ENCODE measurements at places on chromosomes 11 and 22.

DNA sequence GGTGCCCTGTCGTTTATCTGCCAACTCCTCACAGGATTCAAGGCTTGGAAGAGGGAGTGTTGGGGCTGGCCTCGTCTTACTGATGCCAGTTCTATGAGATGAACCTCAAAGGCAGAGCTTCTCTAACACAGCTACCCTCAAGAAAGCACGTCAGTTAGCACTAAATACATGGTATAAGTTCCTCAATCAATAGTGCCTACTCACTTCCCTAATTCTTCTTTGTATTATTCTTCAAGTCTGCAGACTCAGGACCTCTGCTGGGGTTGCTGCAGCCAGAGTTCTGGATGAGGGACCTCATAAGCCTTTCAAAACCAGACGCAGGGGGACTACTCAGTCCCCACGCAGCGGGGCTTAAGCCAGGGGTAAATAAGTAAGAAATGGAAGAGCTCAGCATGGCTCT is 118.3 kb downstream of the VPREB1 start:
- no peak for DNase-seq

- DNase-seq, result no peak
These were observed 716 bp upstream of the TYMP start for GRCh38 chr22:50530580-50530876.

DNA sequence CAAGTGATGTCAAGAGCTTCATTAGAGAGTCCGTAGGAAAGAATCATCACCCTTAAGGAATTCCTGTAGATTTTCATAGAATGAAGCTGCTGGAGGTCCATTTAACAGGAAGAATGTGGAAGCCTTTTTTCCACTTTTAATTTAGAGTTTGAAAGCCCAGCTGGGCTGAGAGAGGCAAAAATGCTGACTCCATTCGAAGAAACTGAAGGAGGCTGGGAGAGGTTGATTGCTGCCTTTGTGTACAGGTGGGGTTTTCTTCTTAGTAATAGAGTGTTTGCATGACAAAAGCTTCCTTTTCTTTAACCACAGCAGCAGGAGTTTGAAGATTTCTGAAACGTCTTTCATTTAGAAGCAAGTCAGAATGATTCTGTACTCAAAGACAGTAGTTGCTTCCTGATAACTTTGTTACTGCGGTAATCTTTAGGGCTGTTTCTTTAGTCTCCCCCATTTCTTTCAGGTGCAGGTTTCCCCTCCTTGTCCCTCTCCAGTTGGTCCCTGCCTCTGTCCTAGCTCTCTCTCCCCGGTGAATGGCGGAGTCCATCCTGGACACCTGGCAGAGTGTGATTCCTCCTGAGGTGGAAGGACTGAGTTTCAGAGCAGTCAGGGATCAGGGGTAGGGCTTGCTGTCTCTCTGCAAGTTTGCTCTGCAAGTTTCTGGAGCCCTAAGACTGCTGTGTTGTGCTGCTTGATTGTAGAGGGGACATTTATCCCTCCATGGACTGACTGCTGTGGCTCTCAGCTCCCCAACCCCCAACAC is 166.2 kb downstream of the LDLRAD3 start:
- DNase-seq, result no peak

DNA sequence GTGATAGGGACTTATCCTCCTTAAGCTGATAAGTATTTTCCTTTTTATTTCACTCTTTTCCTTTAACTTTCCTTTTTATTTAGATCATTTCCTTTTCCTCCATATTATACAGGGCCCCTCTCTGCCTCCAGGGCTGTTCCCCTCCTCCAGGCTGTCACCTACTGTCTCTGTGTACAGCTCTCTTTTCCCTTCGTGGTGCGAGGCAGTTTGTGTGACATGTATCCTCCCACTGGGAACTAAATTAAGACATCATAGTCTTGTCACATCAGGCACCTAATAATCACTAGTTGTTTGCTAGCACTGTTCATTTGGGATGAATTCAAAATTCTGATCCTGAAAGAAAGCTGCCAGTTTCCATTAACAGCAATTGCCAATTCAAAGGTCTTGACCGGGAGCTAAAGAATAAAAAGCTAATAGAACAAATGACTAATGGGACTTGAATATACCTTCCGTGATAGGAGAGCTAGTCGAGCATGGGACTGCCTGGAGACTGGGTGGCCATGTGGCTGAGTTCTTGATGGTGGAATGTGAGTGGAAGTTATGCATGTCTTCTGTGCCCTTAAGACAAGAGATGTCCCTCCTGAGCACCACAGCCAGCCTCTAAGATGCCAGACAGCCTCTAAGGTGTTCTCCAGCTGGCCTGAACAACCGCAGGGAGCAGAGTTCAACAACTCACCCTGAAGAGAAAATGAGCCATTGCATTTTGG is 77.7 kb upstream of the LRRC55 start:
- DNase-seq, result no peak

DNA sequence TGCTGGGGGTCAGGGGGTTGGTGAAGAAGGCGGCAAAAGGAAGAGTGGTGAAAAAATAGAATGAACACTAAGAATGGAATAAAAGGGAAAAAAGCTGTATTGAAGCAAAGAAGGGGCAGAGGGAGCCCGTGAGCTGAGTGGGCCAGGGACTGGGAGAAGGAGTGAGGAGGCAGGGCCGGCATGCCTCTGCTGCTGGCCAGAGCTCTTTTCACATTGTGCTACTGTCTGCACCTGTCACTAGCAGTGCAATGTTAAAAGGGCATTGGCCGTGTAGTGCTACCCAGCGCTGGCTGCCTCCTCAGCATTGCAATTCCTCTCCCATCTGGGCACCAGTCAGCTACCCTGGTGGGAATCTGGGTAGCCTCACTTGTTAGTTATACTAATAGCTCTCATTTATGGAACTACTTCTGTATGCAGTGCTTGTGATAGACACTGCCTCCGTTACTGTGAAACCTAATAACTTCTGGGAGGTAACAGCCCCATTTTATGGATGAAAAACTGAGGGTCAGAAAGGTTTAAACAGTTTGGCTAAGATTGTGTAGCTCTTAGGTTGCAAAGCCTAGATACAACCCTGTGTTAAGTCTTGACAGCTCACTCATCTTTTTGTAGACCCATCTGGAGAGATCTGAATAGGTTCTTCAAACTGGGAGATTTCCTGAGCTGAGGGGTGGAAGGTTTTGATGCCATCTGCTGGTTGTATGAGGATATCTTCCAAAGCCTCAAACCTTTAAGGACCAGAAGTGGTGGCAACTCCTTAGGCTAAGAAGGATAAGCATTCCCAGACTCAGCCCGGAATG is 8.5 kb downstream of the YPEL4 start:
- peak; percentile 73 for DNase-seq

- DNase-seq, result no peak
These were observed 116.0 kb downstream of the MN1 start for GRCh38 chr22:27685515-27685914.

DNA sequence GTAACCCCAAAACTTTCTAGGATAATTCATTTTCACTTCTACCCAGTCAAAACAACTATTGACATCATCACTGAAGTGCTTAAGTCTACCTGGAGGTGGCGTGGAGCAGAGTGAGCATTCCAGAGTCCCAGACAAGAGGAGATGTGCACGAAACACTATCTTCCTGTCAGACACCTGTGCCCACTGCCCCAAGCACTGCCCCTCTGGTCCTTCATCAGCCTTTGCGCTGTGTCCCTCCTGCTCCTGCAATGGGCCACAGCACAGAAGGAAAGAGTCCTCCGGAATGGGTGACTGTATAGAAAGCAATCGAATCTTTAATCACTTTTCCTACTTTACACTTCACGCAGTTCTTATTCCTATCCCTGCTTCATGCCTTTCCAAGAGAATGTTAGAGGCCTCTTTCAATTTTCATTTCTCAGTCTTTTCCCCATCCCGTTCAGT is 512 bp upstream of the GRIA4 start:
- no peak for DNase-seq

GRCh38 chr22:46196278-46196677 is 46.0 kb downstream of the PPARA start:
- DNase-seq, result no peak

- no peak for DNase-seq
These were observed 1354.5 kb downstream of the BRD1 start for GRCh38 chr22:48473202-48473601.

- peak; percentile 7 for DNase-seq
These were observed 96.4 kb downstream of the PRMT3 start for GRCh38 chr11:20483931-20484330.

- DNase-seq, result peak; percentile 92
These were observed 322.8 kb upstream of the SYN3 start for GRCh38 chr22:33380789-33381530.

DNA sequence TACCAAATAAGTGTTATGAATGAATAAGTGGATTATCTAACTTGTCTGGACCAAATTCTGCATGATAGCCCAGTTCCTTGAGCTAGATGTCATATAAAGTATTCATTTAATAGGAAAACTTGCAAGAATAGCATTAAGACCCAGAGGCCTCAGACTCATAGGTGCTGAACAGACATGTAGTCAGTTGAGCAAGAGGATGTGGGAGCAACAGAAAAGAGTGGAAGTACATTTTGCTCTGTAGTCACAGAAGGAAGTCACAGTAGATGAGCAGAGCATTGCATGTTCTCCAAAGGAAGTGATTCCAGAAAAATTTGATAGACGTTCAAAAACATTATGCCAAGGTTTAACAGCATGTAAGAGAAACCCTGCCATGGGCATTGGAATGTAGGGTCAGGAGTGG is 9.5 kb downstream of the HOATZ start:
- DNase-seq, result no peak

- DNase-seq, result no peak
These were observed 53.6 kb downstream of the DDX10 start for GRCh38 chr11:108718466-108718865.

GRCh38 chr11:108324587-108324986 is 101.7 kb downstream of the ATM start:
- peak; percentile 53 for DNase-seq

DNA sequence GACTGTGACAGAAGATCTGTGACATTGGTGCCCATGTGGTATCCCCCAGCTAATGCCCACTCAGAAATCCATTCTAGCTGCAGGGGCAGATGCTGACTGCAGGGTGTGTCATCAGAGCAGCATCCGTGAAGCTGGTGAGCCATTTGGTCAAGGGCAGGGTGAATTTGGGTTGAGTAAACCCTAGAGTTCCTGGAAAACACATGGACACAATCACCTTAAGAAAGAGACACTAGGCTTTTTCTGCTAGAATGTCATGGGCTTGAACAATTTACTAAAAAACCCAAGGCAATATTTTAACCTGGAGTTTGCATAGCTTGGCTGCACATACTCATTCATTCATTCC is 100.0 kb downstream of the ADAMTS15 start:
- peak; percentile 31 for DNase-seq

GRCh38 chr11:11615086-11615485 is 6.7 kb downstream of the GALNT18 start:
- DNase-seq, result no peak

DNA sequence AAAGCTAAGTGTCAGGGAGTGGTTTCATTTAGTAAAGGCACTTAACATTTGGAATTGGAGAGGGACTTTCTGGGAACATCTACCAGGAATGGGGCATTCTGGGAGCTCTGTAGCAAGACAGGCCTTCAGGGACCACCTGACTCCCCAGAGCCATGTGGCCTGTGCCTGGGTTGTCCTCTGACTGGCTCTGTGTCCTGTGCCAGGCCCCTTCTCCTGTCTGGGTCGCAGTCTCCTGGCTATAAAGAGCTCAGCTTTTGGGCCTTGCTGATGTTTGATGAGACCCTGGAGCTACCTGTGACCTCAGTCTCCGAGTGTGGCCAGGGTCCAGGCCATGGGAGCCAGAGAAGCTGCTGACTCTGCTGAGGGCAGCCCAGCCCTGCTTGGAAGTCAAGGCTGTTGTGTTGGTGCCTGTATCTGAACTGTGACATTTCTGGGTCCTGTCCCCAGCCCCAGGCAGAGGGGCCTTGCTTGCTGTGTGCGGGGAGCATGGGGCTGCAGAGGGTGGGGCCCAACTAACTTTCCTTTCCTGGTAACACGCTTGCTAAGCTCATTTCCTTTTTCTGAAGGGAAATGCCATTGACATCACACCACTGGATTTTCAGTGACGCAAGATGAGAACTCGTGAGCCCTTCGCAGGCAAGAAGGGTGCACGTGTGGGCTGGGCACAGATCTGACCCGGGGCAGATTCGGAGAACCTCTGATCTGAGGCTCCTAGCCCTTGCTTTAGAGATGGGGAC is 41.3 kb downstream of the LRRC32 start:
- peak; percentile 79 for DNase-seq

GRCh38 chr11:10459029-10459970 is 4.2 kb downstream of the AMPD3 start:
- DNase-seq, result no peak

DNA sequence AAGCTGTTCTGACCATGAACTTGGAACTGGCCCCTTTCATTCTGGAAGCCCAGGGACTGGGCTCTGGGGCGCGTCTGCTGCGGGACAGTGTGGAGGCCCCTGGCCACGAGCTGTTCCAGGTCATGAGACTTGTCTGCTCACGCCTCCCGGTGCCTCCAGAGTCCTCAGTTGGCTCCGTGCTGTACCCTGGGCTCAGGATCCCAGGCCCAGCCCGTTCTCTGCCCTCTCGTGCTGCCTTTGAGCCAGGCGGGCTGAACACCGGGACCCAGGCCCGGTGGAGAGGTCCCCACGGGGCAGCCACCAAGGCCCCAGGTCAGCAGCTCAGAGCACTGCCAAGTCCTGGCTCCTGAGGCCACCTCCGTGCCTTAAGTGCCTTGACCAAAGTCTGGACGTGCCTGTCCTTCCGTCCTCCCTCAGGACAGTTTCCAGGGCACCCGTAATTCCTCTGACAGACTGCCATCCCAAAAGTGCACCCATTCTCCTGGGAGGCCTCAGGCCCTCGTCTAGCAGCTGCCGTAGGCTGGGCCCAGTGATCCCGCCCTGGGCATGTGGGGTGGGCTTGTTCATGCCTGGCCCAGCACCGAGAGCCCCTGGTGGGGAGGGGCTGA is 36.3 kb upstream of the PPARA start:
- no peak for DNase-seq

GRCh38 chr11:34732831-34733230 is 111.9 kb downstream of the EHF start:
- DNase-seq, result no peak

DNA sequence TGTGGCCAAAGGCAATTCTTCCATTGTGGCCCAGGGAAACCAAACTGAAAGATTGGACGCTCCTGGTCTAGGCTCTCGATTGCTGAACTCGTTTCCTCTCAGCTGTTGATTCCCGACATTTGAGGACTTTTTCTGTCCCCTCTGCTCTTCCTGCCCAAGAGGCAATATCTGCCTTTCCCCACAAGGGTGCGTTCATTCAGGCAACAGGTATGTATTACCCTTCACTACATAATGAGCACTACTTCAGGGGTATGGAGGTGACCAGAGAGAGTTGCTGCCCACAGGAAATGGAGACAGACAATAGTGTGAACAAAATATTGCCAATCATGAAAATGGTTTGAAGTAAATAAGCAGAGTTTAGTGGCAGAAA is 8.2 kb downstream of the PTH start:
- peak; percentile 12 for DNase-seq

GRCh38 chr22:22706253-22706915 is 62.0 kb downstream of the GGTLC2 start:
- no peak for DNase-seq

DNA sequence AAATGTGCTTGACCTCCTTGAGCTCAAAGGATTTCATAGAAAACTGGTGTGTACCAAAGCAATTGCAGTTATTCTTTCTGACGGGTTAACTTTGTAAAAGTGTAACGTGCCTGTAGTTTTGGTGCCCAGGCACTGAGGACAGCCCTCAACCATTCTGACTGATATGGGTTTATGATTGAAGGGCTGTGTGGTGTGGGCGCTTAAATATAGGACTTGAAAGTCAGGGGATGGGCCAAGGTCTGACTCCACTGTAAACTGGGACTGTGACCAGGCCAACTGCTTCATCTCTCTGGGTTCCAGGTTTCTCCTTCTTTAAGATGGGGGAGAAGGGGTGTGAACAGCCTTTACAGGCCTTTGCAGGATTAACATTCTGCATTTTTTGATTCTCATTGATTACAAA is 191.1 kb upstream of the ARHGAP20 start:
- no peak for DNase-seq

GRCh38 chr11:73184953-73185671 is 33.0 kb upstream of the P2RY2 start:
- DNase-seq, result peak; percentile 53
